ENCODE measurements at places on chromosomes 7 and 10.

- no peak for DNase-seq
These were observed 39.7 kb upstream of the NFE2L3 start for GRCh38 chr7:26112203-26112740.

GRCh38 chr7:20799566-20800366 lies 13.1 kb upstream of the SP8 start:
- DNase-seq = no peak

GRCh38 chr7:148735141-148735540 lies 36.4 kb downstream of the CUL1 start:
- no peak for DNase-seq

- no peak for DNase-seq
These were observed 90.9 kb downstream of the NEURL1 start for GRCh38 chr10:103584216-103585010.

GRCh38 chr10:50572017-50572491 lies 51.7 kb downstream of the SGMS1 start:
- no peak for DNase-seq

DNA sequence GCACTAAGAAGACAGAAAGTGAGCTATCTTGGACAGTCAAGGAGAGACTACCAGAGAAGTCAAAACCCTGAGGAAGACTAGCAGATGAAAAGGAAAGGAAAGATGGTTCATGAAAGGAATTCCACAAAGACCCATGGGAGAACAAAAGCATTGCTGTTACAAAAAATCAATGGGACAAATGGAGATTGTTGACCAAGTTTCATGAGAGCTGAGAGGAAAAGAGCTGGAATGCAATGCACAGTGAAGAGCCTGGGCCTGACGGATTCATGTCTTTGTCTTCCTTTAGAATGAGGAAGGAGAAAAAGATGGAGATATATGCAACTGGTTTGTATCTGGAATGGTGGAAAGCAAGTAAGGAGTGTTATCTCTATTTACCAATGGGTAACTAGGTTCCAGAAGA lies 17.3 kb downstream of the TMEM243 start:
- DNase-seq = no peak

GRCh38 chr10:132437541-132437950 lies 40.5 kb downstream of the PWWP2B start:
- no peak for DNase-seq

DNA sequence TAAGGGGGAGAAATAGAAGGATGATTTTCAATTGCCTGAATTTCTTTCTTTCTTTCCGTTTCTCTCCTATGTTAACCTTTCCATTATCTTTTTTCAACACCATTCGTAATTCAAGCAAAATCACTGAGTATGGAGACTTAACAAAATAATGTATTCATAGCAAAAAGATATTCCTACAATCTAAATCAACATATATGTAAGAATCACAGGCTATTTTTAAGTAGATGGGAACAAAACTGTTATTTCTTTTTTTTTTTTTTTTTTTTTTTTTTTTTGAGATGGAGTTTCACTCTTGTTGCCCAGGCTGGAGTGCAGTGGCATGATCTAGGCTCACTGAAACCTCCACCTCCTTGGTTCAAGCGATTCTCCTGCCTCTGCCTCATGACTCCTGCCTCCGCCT lies 27.2 kb upstream of the JMJD1C start:
- no peak for DNase-seq

DNA sequence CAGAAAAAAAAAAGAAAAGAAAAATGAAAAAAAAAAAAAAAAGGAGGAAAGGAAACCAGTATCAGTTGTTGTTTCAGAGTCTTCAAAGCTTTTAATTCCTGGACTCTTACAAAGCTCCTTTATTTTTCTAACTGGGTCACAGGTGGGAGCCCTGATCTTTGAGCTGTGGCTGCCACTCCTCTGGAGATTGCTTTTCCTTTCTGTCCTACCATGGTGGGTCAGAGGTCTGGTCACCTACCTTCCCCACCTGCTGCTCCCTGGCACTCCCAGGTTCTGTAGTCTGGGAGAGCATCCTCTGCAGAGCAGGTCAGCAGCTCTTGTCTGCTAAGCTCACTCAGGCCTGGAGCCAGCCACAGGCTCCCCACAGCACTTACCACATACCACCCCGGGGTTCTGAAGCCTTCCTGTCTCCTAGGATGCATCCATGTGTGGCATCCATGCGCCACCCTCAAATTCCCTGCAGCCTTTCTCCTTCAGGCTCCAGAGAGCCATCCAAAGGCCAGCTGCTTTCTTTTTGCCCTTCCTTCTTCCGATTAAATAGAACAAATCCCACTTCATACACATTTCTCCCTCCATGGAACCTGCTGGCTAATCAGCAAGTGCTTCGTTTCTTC lies 73.2 kb upstream of the TPK1 start:
- DNase-seq = no peak

GRCh38 chr7:151381098-151381347 lies 28.8 kb downstream of the WDR86 start:
- DNase-seq = no peak

DNA sequence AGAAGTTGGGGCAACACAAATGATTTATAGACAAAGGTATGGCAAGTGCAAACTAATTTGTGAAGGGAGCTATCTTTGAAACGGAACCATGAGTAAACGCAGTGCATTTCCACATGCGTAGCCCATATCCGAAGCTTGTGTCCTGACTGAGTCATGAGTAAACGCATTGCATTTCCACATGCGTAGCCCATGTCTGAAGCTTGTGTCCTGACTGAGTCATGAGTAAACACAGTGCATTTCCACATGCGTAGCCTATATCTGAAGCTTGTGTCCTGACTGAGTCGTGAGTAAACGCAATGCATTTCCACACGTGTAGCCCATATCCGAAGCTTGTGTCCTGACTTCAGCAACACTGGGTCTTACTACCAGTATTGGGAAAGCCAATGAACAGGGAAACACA lies 95.0 kb downstream of the CELF2 start:
- no peak for DNase-seq

DNA sequence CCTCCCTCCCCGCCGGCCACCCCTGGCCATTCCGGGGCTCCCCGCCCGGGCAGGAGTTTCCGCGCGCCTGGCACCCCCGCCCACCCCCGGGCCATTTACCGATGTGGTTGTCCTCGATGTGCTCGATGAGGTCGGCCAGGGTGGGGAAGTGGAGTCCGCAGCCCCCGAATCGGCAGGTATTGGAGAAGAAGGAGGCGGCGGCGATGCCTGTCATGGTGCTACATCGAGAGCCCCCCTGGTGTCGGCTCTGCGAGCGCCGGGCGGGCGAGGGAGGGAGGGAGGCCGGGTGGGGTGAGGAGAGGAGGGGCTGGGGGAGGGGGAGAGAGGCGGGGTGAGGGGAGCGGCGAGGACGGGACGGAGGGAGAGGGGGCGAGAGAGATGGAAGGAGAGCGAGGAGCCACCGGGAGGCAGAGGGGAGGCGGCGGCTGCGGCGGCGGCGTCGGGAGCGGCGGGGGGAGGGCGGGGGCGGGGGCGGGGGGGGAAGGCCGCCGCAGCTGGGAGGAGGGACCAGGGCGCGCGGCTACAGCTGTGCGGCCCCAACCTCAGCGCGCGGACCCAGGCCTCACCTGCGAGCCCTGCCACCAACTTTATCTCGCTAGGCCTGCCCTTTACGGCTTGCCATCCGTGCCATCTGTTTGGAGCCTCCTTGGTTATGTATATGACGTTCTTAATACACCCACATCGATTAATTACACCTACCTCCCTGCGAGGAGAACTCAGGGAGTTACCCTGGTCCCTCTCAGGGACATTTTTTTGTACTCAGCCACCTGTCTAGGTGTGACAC lies at the start of gene JAZF1:
Gene JAZF1 (minus strand): TSS at position 432 of the 784 bp plus-strand sequence.
- peak; percentile 64 for DNase-seq

DNA sequence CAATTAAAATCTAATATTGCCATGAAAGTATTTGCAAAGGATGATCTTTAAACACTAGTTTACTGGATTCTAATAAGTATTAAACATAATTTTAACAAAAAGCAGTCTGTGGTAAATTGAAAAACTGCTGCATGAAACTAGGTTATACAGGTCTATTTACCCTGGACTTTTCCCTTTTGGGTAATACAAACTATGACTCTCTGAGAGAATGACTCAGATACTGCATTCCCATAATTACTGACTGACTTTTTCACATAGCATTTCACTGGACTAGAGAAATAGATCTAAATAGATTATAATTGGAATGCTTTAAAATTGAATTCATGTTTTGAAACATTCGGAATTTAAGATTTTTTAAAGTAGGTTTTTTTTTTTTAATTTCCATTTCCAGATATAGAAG lies 395.7 kb downstream of the THSD7A start:
- no peak for DNase-seq

- DNase-seq = no peak
These were observed 117.4 kb upstream of the POM121L12 start for GRCh38 chr7:52917982-52918578.

DNA sequence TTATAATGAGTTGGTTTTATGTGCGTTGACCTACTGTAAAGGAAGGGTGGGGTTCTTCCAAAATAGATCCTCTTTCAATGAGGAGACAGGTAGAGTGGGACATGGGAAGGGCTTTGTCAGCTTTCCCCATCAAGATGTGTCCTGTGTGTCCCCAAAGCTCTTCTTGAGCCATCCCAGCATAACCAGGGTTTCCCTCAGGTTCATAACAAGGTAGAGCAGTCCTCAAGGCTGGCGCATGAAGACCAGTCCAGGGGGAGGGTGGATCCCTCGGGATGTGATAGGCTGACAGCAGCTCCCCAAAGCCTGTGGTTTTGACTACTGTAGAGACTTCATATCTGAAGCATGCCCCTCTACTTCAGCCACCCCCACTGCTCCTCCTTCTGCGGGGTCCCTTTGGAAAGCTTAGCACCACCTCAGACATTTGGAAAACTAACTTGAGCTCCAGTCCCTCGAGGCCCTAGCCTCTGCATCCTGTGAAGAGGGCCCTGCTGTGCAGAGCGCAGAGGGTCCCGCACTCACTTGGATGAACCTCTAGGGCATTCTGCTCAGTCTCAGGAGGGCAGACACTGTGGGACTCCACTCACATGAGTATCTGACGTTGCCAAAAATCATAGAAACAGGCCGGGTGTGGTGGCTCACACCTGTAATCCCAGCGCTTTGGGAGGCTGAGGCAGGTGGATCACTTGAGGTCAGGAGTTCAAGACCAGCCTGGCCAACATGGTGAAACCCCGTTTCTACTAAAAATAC lies 1.1 kb upstream of the GIMAP8 start:
- no peak for DNase-seq

DNA sequence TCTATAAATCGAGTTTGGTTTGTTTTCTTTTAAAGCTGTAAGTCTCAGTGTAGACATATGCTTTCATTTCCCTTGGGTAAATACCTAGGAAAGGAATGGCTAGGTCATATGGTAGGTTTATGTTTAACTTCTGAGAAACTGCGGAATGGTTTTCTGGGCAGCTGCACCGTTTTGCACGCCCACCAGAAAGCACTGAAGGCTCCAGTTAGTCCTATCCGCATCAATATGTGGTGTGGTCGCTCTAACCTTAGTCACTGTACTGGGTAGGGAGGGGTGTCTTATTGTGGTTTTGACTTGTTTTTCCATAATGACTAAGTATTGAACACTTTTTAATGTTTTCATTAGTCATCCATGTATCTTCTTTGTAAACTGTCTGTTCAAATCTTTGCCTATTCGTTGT lies 279.5 kb upstream of the AKR1E2 start:
- DNase-seq = no peak

GRCh38 chr7:70566671-70567070 lies 565.3 kb upstream of the GALNT17 start:
- DNase-seq = no peak

DNA sequence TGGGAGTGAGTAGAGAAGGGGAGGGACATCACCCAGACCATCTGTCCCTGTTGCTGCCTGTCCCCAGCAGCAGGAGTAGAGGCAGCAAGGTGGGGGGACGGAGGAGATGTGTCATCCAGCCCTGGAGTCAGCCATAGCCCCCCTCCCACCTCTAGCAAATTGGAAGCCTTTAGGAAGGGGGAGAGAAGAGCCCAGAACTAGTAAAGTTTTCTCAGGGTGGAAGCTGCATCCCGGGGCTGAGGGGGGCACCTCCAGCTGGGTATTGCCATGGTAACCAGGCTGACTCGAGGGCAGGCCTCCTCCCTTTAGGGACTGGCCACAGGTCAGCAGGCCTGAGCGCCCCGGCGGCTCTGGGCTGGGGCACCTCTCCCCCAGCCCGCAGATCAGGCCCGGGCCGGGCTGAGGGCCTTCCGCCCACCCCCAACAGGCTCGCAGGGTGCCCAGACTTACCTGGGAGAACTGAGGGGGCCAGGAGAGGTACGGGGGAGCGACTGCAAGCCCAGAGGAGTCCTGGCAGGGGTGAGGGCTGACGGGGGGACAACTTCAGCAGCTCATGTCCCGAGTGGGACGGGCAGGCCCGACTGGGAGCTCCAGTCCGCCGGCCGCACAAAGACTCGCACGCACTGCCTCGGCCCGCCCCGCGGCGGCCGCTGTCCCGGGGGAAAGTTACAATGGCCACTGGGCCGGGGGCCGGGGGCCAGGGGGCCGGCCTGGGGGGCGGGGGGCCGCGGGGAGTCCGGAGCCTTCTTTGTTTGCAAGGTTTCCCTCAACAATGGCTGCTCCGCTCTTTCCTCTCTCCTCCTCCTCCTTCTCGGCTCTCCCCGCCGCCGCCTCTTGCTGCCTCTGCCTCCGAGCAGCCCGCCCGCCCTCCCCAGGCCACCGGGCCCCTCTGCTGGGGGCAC lies 6.0 kb downstream of the LDB1 start:
- no peak for DNase-seq

GRCh38 chr7:120327054-120327453 lies 54.1 kb downstream of the KCND2 start:
- DNase-seq = no peak

DNA sequence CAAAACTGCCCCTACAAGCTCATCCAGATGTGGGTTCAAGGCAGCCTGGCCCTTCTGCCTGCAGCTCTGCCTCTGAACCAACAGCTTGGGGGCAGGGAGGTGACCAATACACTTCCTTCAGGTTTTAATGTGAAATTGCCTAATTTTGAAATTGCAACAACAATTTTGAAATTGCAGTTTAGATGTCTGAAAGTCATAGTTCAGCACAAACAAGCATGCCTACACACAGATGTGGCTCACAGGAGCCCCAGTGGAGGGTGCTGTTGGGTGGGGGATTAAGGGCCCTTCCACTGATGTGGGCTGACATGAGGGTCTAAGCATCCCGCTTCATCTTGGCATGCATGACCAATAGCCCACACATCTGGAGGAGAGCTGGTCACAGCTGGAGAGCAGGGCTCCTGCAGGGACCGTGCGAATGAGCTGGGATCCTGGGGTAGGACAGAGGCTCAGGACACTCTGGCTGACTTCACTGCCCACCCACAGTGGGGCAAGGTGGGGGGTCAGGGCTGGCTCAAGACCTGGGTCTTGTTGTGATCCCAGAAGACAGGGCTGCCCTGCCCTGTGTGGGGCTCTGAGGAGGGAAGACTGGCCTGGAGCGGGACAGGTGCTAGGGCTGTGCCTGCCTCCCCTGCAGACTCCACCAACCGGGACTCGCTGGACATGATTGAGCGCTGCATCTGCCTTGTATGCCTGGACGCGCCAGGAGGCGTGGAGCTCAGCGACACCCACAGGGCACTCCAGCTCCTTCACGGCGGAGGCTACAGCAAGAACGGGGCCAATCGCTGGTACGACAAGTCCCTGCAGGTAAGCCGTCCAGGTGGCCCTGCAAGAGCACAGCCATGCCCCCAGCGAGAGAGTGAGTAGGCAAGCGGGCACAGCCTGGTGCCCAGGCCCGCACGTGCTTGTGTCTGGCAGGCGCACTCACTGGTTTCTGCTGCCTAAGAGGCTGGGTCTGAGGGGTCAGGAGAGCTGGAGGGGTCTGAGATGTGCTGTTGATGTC lies 32.3 kb downstream of the CHAT start:
- DNase-seq = no peak
